ENCODE measurements at places on chromosomes 3 and 15.

- peak; percentile 56 for DNase-seq
Observed at GRCh38 chr3:156751461-156752025, 74.6 kb upstream of the LEKR1 start.

- DNase-seq: no peak
Observed at GRCh38 chr3:66270701-66271100, 49.9 kb downstream of the SLC25A26 start.

DNA sequence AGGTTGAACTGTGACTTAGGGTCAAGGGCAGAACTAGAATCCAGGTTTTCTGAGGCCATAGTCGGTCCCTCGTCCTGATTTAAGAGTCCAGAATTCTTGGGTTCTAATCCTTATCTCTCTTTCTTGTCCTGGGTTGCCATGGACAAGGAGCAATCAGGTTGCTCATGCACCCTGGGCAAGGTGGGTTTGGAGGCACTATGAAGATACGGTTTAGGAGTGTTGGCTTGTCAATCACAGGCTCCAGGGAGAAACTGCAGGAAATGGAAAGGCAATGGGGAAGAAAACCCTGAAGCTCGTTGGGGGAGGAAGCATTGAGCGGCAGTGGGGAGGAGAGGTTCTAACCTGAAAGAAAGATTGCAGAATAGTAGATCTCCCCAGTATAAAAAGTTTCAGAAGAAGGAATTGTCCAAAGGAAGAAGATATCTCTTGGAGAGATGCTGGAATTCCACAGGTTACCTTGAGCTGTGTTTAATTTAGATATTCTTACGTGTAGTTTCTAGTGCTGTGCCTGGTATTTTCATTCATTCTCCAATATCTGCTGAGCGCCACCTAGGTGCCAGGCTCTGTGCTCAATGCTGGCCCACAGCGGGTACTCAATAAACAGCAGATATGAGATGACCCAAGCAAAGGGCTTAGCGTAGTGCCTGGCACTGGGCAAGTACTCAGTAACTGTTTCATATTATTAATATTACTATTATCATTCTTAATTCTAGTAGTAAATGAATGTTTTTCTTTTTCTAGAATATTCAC lies 2.0 kb downstream of the ACAN start:
- DNase-seq: no peak

- DNase-seq: peak; percentile 52
Observed at GRCh38 chr3:140595295-140595694, 82.6 kb upstream of the TRIM42 start.

GRCh38 chr3:47859956-47860605 lies 57.1 kb downstream of the DHX30 start:
- DNase-seq: no peak

DNA sequence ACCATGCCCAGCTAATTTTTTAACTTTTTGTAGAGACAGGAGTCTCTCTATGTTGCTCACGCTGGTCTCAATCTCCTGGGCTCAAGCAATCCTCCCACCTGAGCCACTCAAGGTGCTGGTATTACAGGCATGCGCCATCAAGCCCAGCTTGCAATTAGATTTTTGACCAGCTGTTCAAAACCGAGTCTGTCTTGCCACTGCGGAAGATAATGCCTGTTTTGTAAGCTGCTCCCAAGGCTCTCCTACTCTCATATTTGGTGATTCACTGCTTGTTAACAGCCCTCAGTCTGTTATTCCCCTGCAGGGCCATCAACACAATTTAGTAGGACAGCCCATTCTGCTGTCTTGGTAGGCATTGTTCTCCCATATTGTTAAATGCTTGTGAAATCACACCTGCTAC lies 17.8 kb upstream of the MCCC1 start:
- DNase-seq: no peak

DNA sequence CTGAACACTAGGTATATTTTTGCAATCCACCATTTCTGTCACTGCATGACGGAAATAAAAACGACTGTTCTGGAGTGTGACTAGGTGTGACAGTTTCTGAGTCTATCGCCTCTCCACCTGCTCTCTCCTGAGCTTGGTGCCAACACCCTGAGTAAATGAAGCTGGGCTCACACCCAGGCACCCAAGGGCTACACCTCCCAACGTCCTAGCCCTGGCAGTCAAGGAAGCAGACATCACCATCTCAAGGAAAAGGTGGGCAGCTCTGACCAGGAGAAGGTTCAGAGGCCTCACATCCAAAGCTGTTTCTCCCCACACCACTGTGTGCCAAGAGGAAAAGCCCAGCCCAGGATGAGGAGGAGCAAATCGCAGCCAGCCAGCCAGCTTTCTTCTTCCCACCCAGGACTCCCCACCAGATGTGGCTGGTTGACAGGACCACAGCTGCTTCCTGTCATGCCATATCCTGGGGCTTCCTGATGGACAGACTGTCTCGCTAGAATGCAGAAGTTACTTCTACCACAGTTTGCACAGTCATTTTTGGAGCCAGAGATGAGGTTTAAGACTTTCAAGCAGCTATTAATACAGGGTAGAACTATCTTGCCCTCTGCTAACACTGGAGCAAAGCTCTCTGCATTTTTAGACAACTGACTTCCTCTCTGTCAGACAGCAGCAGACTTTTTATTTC lies 3.3 kb downstream of the SCAMP2 start:
- peak; percentile 82 for DNase-seq

DNA sequence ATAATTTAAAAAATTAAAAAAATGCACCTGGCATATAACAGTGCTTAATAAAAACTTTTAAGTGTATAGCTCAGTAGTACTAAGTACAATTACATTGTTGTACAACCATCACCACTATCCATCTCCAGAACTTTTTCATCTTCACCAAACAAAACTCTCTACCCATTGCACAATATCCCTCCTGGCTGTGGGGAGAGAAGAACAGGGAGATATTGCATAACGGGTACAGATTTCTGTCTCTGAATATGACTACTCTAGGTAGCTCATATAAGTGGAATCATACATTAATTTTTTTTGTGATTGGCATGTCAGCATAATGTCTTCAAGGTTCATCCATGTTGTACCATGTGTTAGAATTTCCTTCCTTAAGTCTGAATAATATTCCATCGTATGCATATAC lies 91.0 kb upstream of the PLAAT1 start:
- DNase-seq: no peak

GRCh38 chr3:20173844-20174410 lies 12.1 kb downstream of the SGO1 start:
- no peak for DNase-seq

- DNase-seq: no peak
Observed at GRCh38 chr3:159821110-159821509, 167.5 kb upstream of the IL12A start.

- no peak for DNase-seq
Observed at GRCh38 chr3:63303238-63303637, 25.1 kb downstream of the SYNPR start.

- DNase-seq: no peak
Observed at GRCh38 chr15:39629906-39630305, 49.0 kb downstream of the THBS1 start.

GRCh38 chr3:36540888-36541518 lies 160.7 kb downstream of the STAC start:
- DNase-seq: no peak

Data from heart left ventricle (tissue), 16 donors.